NCI-H2107 (cell line): ENCODE measurements at places on chromosomes 4 and X.
A peak's percentile ranks its signal among the peaks of the same experiment; 100 is the strongest.

GRCh38 chr4:159160242-159160641 lies 57.4 kb downstream of the RAPGEF2 start:
- DNase-seq: no peak

DNA sequence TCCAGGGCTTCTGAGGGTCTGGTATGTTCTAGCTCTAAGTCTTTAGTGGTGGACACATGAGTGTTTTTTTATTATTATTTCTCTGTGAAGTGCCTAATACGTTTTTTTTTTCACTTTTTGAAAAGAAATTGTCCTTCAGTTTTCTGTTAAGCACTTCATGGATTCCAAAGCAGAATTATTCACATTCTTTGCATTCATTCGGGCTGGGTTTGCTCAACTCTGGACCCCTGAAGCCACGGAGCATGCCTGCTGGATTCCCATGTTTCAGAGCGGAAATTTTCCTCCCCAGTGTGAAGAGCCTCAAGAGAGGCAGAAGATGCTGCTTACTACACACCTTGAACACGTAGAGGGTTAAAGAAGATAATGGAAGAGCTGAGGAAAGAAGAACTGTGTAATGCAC lies 107.5 kb downstream of the EGF start:
- no peak for DNase-seq

DNA sequence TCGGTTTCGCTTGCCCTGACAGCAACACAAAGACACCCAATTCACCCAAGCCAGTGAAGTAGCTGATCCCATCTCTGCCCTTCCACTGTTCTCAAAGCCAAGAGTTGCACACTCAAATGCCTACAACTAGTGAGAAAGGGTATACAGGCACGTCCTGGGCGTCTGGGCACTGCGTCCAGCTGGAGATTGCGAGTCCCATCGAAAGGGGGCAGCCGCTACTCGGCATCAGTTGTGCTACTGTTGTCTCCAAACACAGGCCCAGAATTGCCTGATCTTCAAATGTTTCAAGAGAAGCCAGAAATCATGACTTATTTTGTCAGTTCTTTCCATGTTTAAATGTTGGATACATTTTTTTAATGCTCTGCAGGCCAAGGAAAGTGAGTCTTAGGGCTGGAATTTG lies 487.8 kb downstream of the BCOR start:
- no peak for DNase-seq

GRCh38 chr4:43348591-43348990 lies 456.1 kb downstream of the GRXCR1 start:
- no peak for DNase-seq

- DNase-seq: no peak
These were observed 1710.5 kb upstream of the TENM3 start for GRCh38 chr4:180532691-180533090.

GRCh38 chr4:53511014-53511413 lies 80.3 kb downstream of the LNX1 start:
- DNase-seq: no peak

DNA sequence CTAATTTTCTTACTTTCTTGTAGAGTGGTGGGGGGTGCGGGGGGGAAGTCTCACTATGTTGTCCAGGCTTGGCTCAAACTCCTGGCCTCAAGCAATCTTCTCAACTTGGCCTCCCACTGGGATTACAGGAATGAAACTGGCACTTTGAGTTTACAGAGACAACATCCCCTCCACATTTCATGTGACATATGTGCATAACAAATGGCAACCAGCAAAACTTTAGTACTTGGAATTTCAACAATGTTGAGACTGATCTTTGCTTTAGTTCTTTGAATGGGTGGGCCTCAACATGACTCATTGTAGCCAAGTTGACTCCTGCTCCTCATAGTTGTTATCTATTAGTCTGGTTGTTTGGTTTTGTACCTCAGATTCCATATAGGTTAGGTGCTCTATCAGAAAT lies 11.4 kb upstream of the FMR1 start:
- DNase-seq: no peak

DNA sequence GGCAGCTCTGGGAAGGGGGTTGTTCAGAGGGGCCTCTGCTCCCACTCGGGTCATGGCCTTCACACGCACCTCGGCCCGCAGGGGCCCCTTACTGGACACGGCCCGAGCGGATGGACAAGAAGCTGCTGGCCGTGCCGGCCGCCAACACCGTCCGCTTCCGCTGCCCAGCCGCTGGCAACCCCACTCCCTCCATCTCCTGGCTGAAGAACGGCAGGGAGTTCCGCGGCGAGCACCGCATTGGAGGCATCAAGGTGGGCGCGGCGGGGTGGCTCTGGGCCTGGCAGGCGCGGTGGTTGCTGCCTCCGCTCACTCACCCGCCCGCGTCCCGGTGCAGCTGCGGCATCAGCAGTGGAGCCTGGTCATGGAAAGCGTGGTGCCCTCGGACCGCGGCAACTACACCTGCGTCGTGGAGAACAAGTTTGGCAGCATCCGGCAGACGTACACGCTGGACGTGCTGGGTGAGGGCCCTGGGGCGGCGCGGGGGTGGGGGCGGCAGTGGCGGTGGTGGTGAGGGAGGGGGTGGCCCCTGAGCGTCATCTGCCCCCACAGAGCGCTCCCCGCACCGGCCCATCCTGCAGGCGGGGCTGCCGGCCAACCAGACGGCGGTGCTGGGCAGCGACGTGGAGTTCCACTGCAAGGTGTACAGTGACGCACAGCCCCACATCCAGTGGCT lies 8.3 kb downstream of the FGFR3 start:
- DNase-seq: no peak

DNA sequence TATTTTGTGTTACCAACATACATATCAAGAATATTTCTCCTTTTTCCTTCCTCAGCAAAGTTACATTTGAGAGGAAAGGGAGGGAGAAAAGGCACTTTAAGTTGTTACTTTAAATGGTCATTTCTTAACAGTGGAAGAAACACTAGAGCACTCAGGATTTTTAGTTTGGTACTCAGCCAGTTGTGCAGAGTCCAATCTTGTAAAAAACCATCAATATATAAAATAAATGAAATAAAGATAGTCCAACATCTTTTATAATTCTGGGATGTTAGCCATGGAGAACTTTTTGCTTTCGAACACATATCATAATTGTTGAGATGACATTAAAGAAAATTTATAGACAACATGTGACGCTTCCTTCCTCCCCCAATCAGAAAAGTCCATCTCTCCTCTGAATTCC lies 253.8 kb downstream of the QDPR start:
- no peak for DNase-seq

DNA sequence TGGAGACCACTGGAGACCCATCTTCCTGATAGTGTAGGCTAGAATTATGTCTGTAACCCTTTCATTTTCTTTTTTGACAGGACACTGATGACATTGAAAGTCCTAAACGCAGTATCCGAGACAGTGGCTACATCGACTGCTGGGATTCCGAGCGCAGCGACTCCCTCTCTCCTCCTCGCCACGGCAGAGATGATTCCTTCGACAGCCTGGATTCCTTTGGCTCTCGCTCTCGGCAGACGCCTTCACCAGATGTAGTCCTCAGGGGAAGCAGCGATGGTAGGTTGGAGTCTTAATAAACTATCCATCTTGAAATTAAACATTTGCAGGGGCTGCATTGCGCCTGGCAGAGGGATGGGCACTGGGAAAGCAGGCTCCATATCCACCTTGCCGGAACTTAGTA lies 75.4 kb downstream of the LIMCH1 start:
- DNase-seq: no peak

GRCh38 chrX:102899940-102900916 lies 36.8 kb upstream of the RAB40AL start:
- peak; percentile 19 for DNase-seq

DNA sequence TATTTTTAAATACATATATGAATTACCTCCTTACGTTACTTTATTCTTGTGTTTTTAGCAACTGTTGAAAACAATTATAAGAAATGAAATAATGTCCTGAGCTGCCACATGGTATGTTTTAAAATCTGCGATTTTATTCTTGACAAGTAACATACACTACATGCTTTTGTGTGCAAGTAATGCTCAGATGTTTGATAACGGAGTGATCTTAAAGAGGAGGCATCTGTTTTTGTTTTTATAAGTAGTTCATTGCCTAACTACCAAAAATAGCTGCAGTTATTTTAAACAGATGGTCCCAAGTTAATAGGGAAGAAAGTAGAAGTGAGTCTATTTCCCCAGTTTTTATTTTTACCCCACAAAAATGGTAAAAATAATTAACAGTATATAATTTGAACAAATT lies 55.2 kb downstream of the GAB1 start:
- no peak for DNase-seq

DNA sequence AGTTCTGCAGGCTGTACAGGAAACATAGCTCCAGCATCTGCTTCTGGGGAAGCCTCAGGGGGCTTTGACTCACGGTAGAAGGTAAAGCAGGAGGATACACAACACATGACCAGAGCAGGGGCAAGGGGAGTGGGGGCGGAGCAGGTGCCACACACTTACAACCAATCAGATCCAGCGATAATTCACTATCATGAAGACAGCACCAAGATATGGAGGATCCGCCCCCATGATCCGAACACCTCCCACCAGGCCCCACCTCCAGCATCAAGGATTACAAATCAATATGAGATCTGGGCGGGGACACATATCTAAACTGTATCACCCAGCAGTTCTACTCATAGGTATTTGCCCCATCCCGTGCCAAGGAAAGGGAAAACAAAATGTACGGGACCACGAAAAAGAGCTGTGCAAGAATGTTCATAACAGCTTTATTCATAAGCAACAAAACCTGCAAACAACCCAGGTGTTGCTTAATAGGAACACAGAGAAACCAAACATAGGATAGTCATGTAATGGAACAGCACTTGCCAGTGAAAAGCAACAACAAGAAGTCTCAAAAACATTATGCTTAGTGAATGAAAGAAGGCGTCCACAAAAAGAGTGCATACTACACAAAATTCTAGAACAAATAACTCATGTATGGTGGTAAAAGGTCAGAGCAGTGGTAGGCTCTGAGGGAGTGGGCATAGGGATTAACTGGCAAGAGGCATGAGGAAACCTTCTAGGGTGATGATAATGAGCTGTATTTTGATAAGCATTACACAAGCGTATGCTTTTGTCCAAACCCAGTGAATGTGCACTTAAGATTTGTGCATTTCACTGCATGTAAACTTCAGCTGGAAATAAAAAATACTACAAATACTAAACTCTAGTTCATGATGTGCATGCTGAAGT lies 130.9 kb upstream of the FAM9B start:
- no peak for DNase-seq

- no peak for DNase-seq
These were observed 173.0 kb upstream of the TET2 start for GRCh38 chr4:104973708-104974107.

DNA sequence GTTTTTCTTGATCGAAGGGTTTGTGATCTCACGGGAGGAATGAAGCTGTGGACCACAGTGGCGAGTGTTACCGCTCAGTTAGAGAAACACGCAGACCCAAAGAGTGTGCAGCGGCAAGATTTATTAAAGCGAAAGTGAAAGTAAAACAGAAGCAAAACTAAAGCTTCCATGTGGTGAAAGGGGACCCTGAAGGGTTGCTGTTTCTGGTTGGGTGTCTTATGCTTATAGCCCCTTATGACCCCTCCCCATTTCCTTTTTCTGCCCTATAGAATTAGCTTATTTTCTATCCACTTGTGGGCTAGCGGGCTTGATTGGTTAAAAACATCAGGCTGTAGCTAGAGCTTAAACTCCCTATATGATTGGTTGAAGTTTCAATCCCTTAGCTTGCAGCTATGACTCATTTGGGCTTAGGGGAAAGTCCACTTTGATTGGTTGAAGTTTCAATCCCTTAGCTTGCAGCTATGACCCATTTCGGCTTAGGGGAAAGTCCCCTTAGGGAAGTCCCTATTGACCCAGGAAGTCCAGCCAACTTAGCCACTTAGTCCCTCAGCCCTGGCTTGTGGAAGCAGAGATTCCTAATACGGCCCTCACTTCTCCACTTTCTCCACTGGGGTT lies 171.2 kb upstream of the NWD2 start:
- DNase-seq: no peak

GRCh38 chr4:164410401-164410800 lies 343.5 kb upstream of the SMIM31 start:
- no peak for DNase-seq

GRCh38 chrX:103052625-103053024 lies 11.3 kb downstream of the BEX1 start:
- no peak for DNase-seq

- DNase-seq: no peak
These were observed 30.3 kb upstream of the SHISA3 start for GRCh38 chr4:42366959-42367358.

GRCh38 chr4:60155088-60155487 lies 1045.0 kb upstream of the ADGRL3 start:
- DNase-seq: no peak

DNA sequence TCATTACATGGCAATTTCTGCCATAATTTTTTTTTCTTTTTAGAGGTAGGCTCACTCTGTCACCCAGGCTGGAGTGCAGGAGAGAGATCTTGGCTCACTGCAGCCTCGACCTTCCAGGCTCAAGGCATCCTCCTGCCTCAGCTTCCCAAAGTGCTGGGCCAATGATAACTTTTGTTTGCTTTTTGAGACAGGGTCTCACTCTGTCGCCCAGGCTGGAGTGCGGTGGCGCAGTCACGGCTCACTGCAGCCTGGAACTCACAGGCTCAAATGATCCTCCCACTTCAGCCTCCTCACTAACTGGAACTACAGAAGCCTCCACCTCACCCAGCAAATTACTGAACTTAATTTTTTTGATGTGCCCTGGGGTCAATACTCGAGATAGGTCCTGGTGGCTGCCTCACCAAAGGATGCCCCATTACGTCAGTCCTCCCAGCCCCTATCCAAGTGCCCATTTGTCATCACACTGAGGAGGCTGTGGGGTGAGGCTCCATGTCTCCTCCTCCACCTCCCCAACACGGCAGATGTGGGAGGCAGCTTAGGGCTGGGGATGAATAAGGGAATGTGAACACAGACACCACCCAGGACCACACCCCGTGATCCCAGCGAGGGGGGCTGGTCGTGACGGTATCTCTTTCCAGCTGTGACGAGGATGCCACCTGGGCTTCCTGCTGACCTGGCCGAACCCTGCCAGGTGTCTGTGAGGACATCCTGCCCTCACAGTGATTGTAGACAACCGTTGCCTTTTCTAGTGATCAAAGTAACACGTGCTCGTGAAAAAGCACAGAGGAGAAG lies 12.4 kb upstream of the NKX1-1 start:
- DNase-seq: no peak

- no peak for DNase-seq
These were observed 16.4 kb downstream of the BANK1 start for GRCh38 chr4:101806914-101807313.

GRCh38 chr4:37440501-37440900 lies 196.0 kb downstream of the NWD2 start:
- no peak for DNase-seq

DNA sequence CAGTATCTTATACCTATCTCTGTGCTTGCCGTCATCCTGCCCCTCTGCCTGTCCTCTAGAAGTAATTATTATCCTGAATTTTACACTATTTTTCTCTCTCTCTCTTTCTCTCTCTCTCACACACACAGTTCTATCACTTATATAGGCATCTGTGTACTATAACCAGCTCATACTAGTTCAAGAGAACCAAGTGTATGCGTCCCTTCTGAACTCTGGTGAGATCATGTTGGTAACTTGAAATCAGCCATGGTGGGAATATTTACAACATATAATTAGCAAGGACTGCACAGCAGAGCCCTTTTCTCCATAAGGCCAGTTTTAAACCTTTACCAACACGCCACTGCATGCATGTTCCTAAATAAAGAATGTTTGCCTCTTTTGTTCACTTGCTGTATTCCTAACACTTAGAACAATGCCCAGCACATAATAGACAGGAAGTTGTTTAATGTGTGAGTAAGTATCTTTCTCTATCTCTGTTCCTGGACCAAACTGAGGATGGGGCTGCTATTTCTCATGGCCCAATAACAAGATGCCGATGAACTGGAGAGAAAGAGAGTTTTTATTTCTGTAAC lies 51.1 kb upstream of the IL21 start:
- no peak for DNase-seq
